Hematopoietic multipotent progenitor cell treated with erythropoietin and hydrocortisone succinate and interleukin-3 and kit ligand, for 4 days (in vitro differentiated cells): ENCODE measurements at places on chromosomes 1 and 21.

DNA sequence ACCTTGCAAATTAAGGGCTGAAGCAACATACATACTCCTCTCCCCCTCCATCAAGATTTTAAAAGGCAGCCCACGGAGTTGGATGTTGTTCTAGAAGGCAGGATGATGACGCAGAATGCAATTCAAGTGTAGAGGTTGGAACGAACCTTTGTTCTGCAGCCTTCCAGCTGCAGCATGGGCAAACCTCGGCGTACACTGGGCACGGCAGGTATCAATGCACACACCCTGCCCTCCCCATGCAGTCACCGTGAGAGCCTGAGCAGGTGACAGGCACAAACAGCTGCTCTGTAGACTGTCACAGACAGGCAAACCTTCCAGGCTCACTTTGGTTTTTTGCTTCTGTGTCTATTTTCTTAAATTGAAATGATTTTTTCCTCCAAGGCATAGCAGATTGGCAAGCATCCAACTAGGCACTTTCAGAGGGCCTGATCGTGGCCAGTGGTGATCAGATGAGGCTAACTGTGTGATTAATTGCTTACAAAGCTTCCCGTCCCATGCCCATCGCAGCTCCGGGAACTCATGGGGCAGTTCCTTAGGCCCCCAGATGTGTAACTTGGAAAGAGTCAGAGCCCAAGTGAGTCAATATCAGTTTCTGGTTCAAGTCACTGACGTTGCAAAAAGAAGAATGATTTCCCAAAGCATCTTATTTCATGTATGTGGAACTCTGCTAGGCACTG, 82.3 kb downstream of the ITPKB start:
- DNase-seq = peak; percentile 38

- DNase-seq = no peak
These were observed 11.0 kb downstream of the ETV3L start for GRCh38 chr1:157088607-157089006.

- DNase-seq = peak; percentile 53
These were observed 6.5 kb upstream of the GLRX2 start for GRCh38 chr1:193111641-193112090.

DNA sequence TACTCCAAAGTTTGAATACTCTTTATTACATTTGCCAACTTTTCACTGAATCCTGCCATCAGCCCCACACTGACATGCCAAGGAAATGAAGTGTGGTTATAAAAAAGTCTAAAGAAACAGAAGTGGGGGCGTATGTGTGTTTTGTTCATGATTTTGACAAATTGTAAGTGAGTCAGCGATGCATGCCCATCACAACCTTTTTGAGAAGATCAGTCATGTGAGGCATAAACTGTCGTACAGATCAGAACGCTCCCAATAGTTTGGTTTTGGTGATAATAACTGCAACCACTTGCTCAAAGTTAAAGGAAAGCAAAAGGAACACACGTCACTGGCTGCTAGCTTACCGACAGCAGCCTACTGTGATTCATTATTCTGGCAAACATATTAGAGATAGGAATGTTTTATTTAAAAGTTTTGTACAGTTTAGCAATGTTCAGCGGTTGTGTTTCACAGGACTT, 95.6 kb downstream of the RGS2 start:
- peak; percentile 32 for DNase-seq

- DNase-seq = no peak
These were observed 68.0 kb downstream of the RUNX3 start for GRCh38 chr1:24861821-24862727.

DNA sequence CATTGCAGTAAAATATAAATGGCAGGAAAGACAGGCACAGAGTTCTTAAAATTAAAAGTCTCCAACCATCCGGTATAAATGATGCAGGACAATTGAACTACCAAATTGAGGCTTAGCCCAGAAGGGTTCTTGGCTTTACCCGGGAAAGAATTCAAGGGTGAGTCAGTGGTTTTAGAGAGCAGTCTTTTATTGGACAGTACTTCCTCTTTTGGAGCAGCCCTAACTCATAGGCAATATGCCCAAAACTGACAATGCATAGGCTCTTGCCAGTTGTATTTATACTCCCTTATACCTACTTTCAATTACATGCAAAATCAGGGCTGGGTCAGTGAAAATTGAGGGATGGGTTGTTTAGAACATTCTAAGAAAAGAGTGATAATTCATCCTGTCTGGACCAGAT, 1628.9 kb upstream of the PRMT6 start:
- DNase-seq = peak; percentile 37

DNA sequence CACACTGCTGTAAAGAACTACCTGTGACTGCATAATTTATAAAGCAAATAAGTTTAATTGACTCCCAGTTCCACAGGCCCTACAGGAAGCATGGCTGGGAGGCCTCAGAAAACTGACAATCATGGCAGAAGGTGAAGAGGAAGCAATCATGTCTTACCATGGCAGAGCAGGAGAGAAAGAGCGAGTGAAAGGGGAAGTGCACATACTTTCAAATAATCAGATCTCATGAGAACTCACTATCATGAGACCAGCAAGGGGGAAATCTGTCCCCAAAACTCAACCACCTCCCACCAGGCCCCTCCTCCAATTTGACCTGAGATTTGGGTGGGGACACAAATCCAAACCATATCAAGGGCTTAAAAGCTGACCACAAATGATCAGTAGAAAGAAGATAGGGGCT, 493.2 kb downstream of the PTPRC start:
- DNase-seq = peak; percentile 58

DNA sequence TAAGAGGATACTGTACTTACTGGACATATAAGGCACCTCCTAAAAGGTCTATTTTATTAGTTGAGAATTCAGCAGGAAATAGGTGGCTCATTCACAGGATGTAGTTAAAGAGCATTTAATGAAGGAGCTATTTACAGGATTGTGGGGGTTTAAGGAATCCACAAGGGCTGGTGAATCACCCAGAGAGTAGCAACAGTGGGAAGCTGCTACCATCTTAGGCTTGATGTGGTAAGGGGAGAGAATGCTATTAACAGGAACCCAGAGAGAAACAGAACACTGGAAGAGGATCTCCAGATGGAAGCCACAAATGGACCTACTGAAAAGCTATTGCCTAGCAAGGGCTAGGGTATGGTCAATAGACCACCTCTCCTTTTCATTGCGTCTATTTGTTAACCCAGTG, 52.0 kb upstream of the COL11A1 start:
- no peak for DNase-seq

GRCh38 chr1:146001709-146002108, 5.3 kb upstream of the TXNIP start:
- no peak for DNase-seq
